ENCODE measurements at places on chromosomes 11 and 22. TPM values are rescaled to one million over a fixed set of nuclear protein-coding genes. Genes with fewer than 3 reads are reported as not detected.

DNA sequence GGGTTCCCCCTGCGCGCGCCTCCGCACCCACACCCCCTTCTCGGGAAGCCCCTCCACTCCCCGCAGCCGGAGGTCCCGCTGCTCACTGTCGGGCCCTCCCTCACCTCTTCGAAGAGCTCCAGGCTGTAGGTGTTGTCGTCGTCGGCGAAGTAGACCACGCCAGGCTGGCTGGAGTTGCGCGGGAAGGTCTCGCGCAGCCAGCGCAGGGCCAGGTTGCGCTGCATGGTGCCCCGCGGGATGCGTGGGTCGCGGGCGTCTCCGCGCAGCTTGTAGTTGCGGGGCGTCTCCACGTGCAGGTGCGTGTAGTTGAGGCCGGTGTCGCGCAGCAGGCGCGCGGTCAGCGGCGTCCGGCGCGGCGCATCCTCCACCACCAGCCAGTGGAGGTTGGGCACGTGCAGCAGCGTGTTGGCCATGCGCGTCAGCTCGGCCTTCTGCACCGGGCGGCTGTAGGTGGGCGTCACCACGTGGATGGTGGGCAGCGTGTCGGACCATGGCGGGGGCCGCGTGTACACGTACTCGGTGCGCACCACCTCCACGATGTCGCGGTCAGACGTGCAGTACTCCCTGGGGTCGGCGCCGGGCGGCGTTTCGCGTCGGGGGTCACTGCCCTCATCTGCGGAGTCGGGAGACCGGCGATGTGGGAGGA, 28.3 kb downstream of the B3GAT1 start:
- no peak for DNase-seq

DNA sequence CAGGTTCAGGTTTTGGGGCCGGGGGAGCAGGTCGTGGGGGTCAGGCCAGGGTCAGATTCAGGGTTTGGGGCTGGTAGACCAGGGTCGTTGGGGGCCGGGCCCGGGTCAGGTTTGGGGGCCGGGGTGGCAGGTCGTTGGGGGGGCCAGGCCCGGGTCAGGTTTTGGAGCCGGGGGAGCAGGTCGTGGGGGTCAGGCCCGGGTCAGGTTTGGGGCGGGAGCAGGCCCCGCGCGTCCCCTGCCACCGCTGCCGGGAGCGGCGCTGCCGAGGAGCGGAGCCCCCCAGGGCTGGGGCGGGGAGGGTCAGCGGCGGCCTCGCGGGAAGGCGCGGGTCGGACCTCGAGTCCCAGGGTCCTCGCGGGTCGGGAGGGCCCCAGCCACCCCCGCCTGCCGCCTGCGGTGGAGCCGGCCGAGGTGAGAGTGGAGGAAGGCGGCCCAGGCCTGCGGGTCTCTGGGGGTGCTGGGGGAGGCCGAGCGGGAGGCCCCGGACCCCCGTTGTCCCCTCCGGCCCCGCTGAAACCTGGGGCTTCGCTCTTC, 535 bp downstream of the TRABD start:
- DNase-seq, result no peak

DNA sequence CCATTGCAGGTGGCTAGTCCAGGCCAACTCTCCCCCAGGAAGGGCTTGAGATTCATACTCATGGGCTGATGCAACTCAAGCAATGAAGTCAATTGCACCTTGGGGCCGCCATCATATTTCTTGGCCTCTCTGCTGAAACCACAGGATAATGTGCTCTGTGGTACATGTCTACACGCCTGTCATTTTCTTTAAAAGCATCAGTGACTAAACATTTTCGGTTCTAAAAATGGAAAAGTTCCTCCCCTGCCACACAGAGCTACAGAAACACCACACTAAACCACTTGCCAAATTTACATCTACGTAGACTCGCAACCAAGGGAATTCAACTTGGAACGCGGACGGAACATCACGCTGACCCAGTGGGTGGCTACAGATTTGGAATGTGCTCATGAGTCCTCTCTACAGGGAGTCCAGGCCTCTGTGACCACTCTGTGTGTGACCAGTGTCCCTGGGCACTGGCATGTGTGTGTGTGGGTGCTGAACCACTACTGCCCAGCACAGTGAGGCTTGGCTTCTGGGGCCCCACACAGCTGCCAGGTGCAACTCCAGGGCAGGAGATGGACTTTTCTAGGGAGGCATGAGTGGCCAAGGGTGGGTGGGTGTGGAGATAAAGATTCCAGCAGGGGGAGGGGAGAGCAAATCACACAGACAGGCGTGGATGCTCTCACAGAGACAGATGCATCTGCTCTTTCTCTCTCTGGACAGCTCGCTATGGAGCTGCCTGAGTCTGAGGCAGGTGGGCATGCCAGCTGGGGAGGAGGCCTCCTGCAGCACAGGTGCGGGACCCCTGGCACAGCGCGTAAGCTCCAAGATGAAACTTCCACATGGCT, 261.9 kb downstream of the CTTN start:
- DNase-seq, result no peak

DNA sequence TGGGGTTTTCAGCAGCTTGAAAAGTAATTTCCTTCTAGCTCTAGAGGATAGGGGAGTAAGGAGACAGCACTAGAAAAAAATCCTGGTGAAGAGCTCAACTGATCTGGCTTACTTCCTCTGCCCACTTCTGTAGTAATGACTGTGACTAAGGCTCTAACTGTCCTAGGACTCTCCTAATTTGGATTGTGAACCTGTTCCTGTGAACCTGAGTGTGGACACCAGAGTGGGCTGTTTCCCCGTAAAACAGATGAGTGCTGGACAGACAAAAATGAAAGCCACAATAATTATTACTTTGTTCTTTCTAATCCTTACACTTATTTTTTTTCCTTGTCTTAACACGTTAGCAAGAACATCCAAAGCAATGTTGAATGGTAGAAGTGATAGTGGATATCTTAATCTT, 154.1 kb downstream of the AASDHPPT start:
- DNase-seq, result peak; percentile 6

GRCh38 chr11:8186429-8186828, 17.6 kb upstream of the RIC3 start:
- no peak for DNase-seq

- DNase-seq, result no peak
Measured at GRCh38 chr22:35854334-35854733, 136.7 kb downstream of the APOL5 start.

- peak; percentile 95 for DNase-seq
Measured at GRCh38 chr11:65422633-65423515, at the start of gene NEAT1. Gene NEAT1 (plus strand): TSS chr11:65422798.

GRCh38 chr11:63598556-63598955, 15.7 kb downstream of the PLAAT3 start:
- DNase-seq, result no peak

GRCh38 chr11:128342511-128343134, 244.7 kb downstream of the ETS1 start:
- peak; percentile 70 for DNase-seq

GRCh38 chr22:20131597-20131858, at the start of gene ZDHHC8:
Gene ZDHHC8 (plus strand): TSS chr22:20131804. CDS start chr22:20131948, 144 bp downstream.
- DNase-seq, result no peak

GRCh38 chr11:116791002-116791812, 472 bp downstream of the APOA5 start:
- DNase-seq, result peak; percentile 68

DNA sequence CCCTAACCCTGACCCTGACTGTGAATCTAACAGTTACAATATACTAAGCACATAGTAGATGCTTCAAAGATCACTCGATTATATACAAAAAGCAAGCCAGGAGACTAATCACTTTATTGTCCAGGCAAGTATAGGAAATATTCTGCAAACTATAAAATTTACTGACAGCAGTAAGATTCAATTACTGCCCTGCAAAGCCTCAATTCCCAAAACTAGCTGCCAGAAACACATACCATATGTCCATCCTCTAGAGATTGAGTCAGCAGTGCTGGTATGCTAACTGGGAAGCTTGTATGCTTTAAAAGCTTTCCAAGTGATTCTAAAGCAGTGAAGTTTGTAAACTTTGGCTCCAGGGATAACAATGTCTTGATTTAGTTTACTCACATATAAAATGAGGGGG, 26.1 kb downstream of the CSTF3 start:
- peak; percentile 62 for DNase-seq

- DNase-seq, result no peak
Measured at GRCh38 chr11:116700586-116701220, 72.1 kb downstream of the BUD13 start.

GRCh38 chr11:86784241-86784681, 16.1 kb upstream of the PRSS23 start:
- DNase-seq, result no peak

DNA sequence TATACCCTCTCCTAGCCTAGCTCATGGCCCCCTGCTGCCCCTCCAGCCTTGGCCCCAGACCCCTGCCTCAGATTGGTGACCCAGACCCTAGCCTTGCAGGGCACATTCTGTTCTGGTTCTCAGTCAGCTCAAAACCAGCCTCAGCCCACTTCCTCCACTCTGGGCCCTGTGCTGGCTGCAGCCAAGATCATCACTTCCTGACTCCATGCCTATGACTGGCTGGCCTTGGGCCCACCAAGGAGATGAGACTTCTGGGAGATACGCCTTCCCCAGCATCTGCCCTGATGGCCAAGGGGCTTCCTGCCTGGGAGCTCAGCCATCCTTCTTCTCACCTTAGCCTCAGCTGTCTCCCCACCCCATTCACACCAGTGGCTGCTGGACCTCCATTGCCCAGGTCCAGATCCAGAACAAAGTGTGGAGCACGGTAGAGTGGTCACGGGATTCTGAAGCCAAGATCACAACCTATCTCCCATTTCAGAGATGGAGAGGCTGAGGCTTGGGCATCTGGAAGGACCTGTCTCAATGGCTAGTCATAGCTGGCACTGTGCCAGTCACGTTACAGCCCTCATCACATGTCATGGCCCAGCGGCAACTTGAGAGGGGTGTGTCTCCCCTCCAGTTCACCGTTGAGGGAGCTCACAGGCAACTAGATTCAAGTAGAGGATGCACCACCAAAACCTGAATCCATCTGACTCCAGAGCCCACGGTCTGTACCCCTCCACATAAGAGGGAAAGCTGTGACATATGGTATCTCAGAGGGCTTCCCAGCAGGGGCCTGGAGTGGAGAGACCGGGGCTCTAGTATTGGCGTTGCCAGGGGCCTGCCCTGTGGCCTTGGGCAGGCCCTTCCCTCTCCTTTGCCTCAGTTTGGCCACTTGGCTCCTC, 43.0 kb upstream of the KLHL35 start:
- DNase-seq, result no peak

GRCh38 chr11:101914341-101914737, 471 bp upstream of the CEP126 start:
- DNase-seq, result no peak

GRCh38 chr11:79208126-79208525, 232.7 kb downstream of the TENM4 start:
- no peak for DNase-seq

DNA sequence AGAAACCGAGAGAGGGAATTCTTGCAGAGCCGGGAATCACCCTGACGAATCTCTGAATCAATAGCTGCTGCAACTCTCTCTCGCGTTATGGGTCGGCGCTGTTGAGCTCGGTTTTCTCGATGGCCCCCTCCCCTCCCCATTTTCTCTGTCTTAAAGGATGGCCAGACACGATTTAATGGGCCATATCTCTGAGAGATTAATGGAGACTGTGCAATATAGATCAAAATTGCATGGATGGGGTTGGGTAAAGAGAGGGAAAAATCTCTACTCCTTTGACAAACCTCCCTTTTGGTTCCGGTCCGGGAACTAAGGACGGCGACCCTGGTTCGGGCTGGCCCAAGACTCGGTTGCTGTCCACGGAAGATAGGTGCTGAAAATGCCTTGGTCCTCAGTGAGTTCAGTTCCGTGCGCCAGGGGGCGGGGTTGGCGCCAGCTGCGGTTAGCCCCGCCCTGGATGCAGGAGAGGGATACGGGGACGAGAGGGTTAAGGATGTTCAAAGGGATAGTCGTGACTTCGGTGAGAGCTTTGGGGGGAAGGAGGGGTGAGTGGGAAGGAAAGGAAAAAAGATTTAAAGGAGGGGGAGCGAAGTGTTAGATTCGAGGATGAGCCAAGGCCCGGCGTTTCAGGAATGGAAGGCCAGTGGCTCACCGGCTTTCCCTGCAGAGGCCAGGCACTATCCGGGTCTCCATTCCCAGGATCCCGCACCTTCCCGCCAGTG, 103.6 kb upstream of the HSD17B12 start:
- peak; percentile 51 for DNase-seq

- no peak for DNase-seq
Measured at GRCh38 chr11:111157571-111157970, 88.0 kb upstream of the POU2AF2 start.

DNA sequence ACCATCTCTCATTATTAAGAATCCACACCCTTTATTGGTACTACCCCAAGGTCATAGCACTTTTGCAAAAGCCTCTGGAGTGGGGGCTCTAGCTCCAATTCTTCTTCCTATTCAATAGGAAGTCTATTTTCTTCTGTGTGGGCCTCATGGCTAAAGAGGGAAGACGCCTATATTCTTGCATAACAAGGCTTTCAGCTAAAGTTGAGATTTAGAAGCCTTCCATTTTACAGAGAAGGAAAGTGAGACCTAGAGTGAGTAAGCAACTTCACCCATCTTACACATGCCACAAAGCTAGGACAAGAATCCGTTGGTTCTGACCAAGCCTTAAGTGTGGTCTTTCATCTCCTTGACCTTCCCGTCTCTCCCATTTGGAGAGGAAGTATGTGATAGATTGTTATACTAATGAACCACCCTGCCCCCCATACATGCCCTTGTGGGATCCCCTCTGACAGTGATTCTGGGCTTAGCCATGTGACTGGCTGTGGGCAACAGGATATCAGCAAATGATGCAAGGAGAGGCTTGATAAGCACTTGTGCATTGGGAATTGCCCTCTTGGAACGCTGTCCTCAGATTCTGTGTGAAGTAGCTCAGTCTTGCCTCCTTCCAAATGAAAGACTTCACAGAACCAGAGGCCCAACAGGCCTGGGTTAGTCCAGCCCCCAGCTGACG, 12.3 kb downstream of the BACE1 start:
- no peak for DNase-seq

GRCh38 chr11:18802381-18803257, 11.0 kb upstream of the PTPN5 start:
- peak; percentile 69 for DNase-seq

GRCh38 chr11:26860895-26861294, 133.0 kb upstream of the FIBIN start:
- peak; percentile 54 for DNase-seq

- no peak for DNase-seq
Measured at GRCh38 chr11:2803186-2804091, 82.1 kb downstream of the CDKN1C start.

- DNase-seq, result no peak
Measured at GRCh38 chr11:88363648-88364065, 26.1 kb upstream of the CTSC start.

- no peak for DNase-seq
Measured at GRCh38 chr11:91625495-91625894, 599.1 kb upstream of the FAT3 start.

The MMP10 gene
- not detected for polyA plus RNA-seq

The GCAT gene
- polyA plus RNA-seq, result 5.8 TPM

The OR52N4 gene
- not detected for polyA plus RNA-seq

The CDC42EP1 gene
- polyA plus RNA-seq, result 42.2 TPM

The TSPO gene
- 47.3 TPM for polyA plus RNA-seq

The LIF gene
- 0.69 TPM for polyA plus RNA-seq

The POU2AF2 gene
- polyA plus RNA-seq, result not detected

The SIK3 gene
- 42.5 TPM for polyA plus RNA-seq

The PTGDR2 gene
- polyA plus RNA-seq, result 1.4 TPM

The SULT4A1 gene
- 3.4 TPM for polyA plus RNA-seq

The OTOG gene
- polyA plus RNA-seq, result 0.03 TPM

All from muscle of back (tissue), 13 donors.